HepG2 (cell line): ENCODE measurements at places on chromosomes 2 and 18. TPM values are rescaled to one million over a fixed set of nuclear protein-coding genes. Genes with fewer than 3 reads are reported as not detected.

Gene CREB1
- 51.9 and 79.5 TPM in 2 replicates for total RNA-seq

DNA sequence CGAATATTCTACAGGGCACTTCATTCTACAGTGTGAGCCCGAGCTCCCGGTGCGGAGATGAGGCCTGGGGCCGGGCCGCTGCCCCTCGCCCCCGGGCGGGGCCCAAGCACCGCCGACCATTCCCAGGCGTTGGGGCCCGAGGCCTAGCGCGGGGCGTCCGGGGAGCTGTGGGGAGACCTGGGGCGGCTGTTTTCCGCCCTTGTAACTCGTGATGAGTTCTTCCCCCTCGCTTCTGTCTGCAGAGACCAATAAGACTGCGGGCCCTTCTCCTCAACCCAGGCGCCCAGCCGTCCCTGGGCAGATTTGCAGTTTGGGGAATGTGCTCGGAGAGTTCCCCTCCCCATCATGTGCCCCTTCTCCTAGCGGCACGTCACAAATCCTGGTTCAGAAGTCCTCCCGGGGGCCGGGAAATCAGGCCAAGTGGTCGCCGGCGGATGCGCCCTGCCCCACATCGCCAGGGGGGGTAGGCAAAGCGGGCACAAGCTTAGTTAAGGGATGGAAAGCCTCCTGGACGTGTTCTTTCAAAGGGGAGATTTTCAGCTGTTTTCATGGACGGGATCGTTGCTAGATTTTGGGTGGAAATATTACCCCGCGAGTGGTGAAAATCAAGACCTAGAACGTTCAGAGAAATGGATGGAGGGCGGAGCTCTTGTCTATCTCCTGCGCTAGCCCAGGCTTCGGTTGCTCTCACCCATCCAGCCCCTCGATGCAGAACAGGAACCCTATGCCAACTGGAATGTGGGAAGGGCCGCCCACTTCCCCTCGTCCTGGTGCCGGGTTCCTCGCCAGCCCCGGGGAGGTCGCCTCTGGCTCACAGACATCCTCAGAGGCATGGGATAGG is 18.8 kb upstream of the HAAO start:
- peak; percentile 61 for DNase-seq

DNA sequence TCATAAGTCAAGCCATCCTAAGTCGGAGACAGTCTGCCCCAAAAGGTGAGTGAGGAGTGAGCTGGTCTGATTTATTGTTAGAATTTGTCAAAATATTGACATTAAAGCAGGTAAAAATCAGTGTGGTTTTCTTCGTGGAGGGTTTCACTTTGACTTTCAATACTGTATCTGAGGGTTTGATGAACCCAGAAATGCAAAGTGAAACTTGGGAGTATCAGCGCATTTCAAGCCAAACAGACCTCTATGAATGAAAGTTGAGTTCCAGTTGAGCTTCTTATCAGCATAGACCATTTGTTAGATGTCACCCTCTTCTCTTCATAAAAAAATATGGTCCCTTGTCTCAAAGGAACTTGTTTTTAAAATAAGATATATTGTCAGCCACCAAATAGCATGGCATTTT is 21.7 kb upstream of the CXCR4 start:
- DNase-seq: no peak

DNA sequence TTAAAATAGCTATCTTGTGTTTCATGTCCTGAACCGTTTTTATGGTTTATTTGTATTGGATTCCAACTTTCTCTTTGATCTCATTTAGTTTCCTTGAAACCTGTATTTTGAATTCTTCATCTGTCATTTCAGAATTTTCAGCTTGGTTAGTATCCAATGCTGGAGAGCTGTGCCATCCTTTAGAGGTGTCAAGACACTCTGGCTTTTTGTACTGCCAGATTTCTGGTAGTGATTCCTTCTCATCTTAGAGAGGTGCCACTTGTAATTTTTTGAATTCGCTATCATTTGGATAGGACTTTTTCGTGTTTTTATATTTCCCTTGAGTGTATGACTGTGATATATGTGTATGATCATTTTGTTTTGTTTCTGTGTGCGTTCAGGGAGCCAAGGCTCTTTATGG is 591.4 kb downstream of the ADCYAP1 start:
- DNase-seq: no peak

DNA sequence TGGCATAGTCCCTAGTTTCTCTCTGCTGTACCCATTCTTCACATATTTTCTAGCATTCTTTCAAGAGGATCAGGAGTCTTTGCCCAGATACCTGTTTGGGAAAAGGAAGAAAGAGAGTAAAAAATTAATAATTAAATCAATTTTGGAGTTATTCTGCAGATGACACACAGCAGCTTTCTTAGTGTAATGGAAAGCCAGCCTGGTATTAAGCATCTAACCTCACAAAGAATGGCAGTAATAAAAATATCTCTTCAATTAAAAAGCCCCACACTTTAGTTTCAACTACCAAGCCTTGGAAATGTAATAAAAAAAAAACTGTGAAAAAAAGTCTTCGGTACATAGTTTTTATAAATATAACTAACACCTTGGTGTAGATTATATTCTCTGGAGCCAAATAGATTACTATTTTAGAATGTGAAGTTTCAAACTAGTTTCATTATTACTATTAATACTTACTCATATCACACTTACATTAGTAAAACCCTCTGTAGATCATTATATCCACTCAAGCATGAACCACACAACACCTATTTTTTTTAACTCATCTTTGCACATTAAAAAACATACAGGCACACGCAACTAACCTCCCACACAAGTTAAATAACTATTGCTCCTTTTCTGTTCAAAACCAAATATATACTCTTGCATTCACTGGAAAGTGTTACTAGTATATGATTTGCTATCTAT is 90.9 kb downstream of the GPD2 start:
- no peak for DNase-seq

Gene EHD3
- 0.69 and 0.70 TPM in 2 replicates for total RNA-seq

- no peak for DNase-seq
Observed at GRCh38 chr18:45166341-45166835, 448.9 kb upstream of the SLC14A2 start.

Gene VSNL1
- total RNA-seq: 63.2 and 103 TPM in 2 replicates

GRCh38 chr2:205133544-205133943 is 548.8 kb upstream of the NRP2 start:
- DNase-seq: no peak

- DNase-seq: peak; percentile 73
Observed at GRCh38 chr18:49638891-49639557, 77.2 kb downstream of the LIPG start.

- no peak for DNase-seq
Observed at GRCh38 chr18:12943215-12943614, 4.6 kb upstream of the SEH1L start.

GRCh38 chr2:177675350-177675821 is 282.8 kb downstream of the AGPS start:
- no peak for DNase-seq

DNA sequence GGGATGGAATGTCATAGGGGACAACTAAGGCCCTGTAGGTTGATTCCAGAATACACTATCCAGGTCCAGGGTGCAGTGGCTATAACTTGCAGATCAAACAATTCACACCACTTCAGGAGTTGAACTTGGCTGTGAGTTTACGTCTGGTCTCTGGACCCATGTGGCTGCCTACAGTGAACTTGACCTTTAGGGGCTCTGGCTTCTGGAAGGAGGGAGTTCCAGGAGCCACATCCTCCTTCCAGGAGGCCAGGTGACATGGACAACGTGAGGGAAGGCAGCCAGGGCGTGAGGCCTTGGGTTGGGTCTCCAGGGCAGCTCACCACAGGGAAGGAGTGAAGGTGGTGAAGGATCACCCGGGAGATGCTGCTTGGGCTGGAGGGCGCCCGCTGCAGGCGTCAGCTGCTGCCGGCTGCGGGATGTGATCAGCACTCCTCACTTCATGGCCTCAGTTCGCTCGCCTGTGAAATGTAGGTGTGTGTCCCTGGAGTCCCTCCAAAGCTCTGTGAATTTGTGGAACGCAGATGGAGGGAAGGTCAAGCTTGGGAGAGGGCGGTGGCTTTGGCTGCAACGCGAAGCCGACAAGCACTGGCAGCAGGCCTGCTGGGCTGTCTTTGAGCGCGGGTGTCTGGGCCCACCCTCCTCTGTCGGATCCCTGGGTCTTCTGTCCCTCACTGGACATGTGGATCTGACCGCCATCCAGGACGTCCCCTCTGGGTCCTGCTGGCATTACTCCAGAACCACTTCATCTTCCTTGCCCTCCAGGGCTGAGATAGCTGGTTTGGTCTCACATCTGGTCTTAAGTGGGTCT is 146.5 kb downstream of the GLI2 start:
- no peak for DNase-seq

DNA sequence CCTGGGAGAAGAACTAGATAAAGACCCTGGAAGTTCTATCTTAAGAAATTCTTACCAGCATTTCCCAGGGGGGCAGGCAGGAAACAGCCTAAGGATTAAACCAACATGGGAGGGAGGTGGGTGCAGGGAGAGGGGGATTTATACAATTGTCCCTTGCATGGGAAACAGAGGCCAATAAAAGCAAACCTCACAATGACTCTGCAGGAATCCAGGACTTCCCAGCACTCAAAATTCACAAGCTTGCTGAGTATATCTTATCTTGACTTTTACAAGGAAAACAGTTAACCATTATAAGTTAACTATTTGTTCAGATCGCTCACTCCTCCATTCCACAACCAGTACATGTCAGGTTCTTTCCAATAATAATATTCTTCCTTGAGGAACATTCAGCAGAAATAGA is 241.3 kb downstream of the MREG start:
- DNase-seq: peak; percentile 76

- DNase-seq: no peak
Observed at GRCh38 chr18:7677001-7677400, 109.9 kb downstream of the PTPRM start.

DNA sequence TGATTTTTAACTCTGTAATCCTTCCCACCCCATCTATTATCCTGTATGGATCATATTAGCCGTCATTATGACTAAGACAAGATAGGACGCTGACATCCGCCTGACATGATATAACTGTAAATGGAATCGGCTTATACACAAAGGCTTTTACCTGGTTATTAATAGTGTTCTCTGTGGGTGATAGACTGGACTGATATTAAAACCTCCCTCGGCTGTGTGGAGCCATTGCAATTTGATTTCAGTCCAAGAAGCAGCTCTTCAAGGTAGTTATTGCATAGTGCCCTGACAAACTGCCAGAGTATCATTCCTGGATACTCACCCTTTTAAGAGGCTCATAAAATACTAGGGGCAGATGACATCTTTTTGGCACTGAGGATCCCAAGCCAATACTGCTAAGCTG is 226.1 kb upstream of the HNRNPA3 start:
- DNase-seq: no peak

Gene CPLX4
- not detected in 2 replicates for total RNA-seq

Gene RPRD1A
- 78.2 and 105 TPM in 2 replicates for total RNA-seq

GRCh38 chr2:102837626-102838198 is 75.9 kb downstream of the TMEM182 start:
- DNase-seq: no peak

GRCh38 chr2:36452260-36452659 is 96.7 kb downstream of the CRIM1 start:
- no peak for DNase-seq

- DNase-seq: no peak
Observed at GRCh38 chr2:149360106-149360505, 29.7 kb downstream of the LYPD6 start.

GRCh38 chr2:204743393-204743960 is 198.2 kb downstream of the PARD3B start:
- DNase-seq: no peak

DNA sequence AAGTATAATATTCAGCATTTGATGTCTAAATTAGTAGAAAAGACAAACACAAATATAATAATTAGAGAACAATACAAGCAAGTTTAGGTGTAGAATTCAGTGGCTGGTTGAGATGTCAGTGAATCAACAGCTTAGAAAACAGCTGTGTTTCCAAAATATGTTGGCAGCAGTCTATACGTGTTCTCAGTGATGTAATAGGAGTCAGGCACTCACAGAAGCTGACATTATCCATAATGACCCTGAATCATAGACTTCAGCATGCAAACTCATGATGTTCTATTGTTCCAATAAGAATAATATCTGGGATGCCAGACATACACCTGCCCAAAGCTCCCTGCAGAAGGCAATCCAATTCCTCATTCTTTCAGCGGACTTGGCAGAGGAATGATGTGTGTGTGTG is 164.7 kb downstream of the SLC8A1 start:
- no peak for DNase-seq

GRCh38 chr18:25112821-25113434 is 239.0 kb downstream of the ZNF521 start:
- no peak for DNase-seq

DNA sequence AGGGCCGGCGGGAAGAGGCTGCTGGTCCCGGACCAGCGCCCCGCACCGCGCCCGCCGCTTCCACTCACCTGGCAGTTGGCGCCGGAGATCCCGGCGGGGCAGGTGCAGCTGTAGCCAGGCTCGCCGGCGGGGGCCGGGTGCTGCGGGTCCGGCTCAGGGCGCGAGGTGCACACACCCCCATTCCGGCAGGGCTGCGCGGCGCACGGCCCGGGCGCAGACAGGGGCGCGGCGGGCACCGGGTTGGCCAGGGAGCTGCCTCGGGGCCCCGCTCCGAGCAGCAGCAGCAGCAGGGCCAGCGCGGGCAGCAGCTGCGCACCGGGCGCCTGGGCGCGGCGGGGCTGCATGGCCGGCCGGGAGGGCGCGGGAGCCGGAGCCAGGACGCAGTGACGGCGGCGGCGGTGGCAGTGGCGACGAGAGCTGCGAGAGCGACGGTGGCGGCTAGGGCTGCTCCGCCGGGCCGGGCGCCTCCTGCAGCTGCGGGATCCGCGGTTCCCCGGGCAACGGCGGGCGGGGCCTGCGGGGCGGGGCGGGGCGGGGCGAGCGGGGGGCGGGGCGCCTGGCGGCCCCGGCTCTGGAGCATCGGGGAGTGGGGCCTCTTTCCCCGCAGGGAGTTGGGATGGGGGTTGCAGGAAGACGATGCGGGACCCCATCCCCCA is at the start of gene DNER:
DNER (minus strand) TSS at position 476 of the 656 bp plus-strand sequence; CDS start at position 344, 132 bp downstream.
- no peak for DNase-seq

- DNase-seq: no peak
Observed at GRCh38 chr2:65381607-65382051, 50.8 kb downstream of the SPRED2 start.

DNA sequence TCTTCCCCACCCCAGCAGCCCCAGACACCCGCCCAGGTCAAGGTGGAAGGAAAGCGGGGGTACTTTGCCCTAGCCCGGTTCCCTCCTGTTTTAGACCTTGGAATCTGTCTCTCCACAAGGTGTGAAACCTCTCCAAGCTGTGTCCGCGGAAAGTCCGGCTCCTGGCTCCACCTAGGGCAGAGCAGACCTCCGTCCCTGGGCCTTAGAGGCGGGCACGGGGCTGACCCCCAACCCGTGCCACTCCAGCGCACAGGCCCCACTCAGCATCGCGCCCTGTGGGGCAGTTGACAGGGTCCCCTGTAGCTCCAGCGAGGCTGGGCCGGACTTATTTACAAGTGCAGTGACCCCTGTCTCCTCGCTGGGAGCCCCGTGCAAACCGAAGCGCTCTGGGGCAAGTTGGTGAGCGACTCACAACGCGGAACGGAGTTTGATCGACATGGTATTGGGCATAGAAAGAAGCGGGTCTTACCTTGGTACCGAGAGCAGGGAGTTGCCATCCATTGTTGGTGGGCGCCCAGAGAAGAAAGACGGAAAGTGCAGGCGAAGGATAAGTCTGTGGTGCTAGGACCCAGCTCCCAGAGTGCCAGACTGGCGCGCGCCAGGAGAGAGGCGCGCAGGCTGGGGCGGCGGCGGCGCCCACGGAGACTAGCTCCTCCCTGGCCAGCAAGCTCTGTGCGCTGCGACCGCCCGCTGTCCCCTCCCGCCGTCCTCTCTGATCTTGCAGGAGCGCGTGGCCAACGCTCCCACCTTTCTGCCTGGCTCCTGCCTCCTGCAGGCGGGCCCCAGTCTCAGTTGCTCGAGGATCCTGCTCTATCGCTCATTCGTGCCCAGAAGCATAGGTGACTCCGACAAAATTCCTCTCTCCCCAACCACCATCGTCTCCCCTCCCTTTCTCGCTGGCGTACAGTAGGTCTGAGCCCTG is at the start of gene SPHKAP:
SPHKAP (minus strand) TSS at position 590 of the 922 bp plus-strand sequence; CDS start at position 501, 89 bp downstream.
- DNase-seq: no peak

GRCh38 chr2:101948625-101949155 is 43.1 kb upstream of the IL1R2 start:
- DNase-seq: no peak
